ENCODE measurements at places on chromosomes 1 and 21.

- DNase-seq: no peak
Measured at GRCh38 chr1:222299524-222299923, 248.4 kb downstream of the HHIPL2 start.

- DNase-seq: peak; percentile 79
Measured at GRCh38 chr1:25774921-25775771, 24.8 kb upstream of the SELENON start.

DNA sequence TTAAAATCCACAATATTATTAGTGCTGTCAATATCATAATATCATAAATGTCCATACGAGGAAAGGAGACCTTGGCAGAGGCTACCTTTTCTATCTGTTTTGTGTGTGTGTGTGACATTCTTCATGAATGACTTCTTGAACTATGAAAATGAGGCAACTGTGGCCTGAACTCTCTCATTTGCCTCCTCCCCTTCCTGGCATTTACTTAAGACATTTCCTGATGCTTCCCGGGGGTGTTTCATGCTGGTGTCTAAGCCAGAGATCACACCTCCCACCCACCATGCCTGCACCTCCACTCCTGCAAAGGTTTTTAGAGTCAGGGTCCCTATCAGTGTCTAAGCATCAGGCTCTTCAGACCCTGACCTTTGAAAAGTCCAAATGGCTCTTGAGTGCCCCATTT, 420.9 kb downstream of the KIF26B start:
- DNase-seq: no peak

DNA sequence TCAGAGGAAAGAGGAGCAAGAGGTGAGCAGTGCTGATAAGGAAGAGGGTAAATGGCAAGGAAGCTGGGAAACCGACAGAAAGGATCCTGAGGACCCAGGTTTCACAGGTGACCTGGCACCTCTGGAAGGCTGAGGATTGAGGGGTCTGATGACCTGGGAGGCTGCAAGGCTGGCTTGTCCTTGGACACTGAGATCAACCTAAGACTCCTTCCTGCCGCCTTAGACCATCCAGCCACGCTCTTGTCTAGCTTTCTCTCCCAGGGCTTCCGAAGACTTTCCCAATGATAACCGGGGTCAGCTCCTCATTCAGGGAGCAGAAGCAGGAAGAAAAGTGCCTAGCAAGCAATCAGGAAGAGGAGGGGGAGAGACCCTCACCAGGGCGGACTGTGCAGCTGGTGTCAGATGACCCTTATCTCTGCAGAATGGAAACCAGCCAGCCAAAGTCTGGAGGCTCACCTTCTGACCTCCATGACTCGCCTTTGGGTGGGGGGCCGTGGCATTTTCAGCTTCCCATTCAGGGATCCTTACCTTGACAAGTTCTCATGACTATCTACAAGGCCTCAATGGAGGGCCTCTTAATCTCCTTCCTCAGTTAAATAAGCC, 77.7 kb downstream of the CAPZB start:
- DNase-seq: no peak

- no peak for DNase-seq
Measured at GRCh38 chr1:48906729-48907128, 130.0 kb upstream of the BEND5 start.

GRCh38 chr1:26999440-26999987, 6.0 kb downstream of the TRNP1 start:
- DNase-seq: no peak

DNA sequence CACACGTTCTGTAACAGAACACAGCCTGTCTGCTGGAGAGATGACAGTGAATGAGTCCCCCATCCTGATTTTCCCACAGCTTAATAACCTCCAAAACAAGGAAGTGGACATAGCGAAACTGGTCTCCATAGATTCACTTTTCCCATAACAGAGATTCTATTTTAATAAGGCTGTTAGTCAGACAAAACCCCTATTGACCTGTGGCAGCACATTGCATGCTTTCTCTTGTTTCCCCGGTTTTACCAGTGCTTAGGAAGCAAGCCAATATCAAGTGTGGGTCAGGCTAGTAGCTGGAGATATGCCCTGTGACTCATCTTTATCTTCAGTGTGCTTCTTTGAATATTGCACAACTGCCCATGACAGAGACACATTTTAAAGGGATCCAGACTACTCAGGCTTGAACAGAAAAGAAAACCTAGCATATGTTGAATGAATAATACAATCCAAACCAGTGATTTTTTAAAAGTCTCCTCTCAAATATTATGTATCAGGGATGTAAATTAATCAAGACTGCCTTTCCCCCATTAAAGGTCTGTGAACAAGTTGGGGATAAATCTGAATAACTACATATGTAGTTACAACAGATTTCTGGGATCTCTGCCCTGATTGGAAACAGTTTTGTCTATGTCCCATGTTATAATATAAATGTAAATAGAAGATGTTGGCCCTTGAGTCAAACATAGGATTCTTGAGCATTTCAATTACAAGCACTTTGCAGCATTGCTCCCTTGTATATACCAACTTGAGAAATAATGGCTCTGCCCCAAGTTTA, 11.9 kb upstream of the CLDN8 start:
- no peak for DNase-seq

DNA sequence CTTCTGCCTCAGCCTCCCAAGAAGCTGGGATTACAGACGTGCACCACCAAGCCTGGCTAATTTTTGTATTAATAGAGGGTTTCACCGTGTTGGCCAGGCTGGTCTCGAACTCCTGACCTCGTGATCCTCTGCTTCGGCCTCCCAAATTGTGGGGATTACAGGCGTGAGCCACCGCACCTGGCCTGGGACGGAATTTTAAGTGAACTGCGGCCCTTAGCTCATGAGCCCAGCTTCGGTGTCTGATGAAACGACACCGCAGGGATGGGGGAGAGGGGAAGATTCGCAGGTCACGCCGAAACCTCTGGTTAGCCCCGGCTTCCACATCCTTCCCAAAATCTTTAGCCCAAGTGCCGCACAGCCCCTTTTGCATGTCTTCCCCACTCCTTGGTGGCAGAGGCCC, 39.1 kb downstream of the LRRC3 start:
- DNase-seq: no peak

GRCh38 chr1:87961992-87962391, 633.3 kb downstream of the LMO4 start:
- DNase-seq: no peak

GRCh38 chr1:11431941-11432507, 46.9 kb upstream of the DISP3 start:
- no peak for DNase-seq

GRCh38 chr1:9539829-9540550, 725 bp downstream of the SLC25A33 start:
- peak; percentile 40 for DNase-seq

DNA sequence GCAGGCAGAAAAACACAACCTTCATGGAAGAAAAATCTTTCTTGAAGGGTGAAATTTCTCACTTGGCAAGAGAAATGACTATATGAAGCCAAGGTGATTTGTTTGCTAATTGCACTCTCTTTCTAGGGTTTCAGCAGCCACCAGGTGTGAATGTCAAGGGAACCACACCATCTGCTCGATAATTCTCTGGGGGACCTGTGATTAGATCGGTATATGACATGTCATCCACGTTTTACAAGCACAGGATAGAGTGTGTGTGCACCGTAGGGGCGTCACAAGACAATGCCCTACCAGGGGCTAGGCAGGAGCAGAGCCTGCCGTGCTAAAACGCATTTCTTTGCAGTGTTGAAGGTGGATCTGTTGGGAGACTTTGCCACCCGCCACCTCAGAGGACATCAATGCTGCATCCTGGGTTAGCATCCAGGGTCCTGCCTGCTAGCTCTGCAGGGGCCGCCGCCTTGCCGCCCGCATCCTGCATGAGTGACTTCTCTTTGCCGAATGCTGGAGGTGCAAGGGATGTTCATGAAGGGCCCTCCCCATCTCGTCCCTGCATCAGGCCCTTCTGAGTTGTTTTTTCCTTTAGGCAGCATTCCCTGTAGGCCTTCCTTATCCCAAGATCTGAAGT, 37.8 kb upstream of the CCSAP start:
- no peak for DNase-seq

- peak; percentile 30 for DNase-seq
Measured at GRCh38 chr1:18950401-18951026, 6.0 kb downstream of the IFFO2 start.

- no peak for DNase-seq
Measured at GRCh38 chr1:214338212-214338611, 57.3 kb downstream of the SMYD2 start.

DNA sequence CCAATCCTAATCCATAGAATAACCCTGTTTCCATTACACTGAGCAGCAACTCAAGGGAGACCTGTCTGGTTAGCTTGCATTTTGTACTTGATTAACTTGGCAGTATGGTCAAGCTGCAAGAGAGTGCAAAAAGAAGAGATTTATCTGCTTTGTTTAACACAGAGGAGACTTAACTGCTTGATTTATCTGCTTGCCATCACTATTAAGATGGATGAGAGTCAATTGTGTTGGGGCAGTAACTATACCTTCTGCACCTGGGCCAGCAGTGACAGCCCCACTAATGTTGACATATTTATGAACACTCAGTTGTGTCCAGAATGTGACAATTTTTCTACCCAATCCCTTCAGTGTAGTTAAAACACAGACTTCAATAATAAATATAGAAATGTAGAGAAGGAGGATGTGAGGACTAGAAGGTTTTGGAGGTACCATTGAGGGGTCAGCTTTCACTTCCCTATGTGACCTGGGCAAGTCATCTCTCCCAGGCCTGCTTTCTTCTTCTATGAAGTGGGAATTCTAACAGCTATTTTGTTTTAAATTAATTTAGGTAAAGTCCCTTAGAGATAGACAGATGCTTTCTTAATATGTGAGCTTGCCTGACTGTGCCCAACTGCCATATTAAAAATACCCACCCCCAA, 159.1 kb upstream of the KCNK2 start:
- no peak for DNase-seq

- no peak for DNase-seq
Measured at GRCh38 chr1:53279296-53280200, 41.2 kb upstream of the MAGOH start.

- DNase-seq: no peak
Measured at GRCh38 chr1:22290611-22291010, 147.7 kb upstream of the WNT4 start.

GRCh38 chr1:66311628-66312027, 222.3 kb upstream of the SGIP1 start:
- DNase-seq: no peak
